Neural crest cell (in vitro differentiated cells): ENCODE measurements at places on chromosomes 2 and 18.

GRCh38 chr18:76955524-76956170 lies 133.3 kb downstream of the ZNF236 start:
- DNase-seq: no peak

- DNase-seq: no peak
Observed at GRCh38 chr2:196598412-196598811, 41.1 kb upstream of the CCDC150 start.

GRCh38 chr2:13682540-13683272 lies 949.8 kb upstream of the LRATD1 start:
- DNase-seq: no peak

DNA sequence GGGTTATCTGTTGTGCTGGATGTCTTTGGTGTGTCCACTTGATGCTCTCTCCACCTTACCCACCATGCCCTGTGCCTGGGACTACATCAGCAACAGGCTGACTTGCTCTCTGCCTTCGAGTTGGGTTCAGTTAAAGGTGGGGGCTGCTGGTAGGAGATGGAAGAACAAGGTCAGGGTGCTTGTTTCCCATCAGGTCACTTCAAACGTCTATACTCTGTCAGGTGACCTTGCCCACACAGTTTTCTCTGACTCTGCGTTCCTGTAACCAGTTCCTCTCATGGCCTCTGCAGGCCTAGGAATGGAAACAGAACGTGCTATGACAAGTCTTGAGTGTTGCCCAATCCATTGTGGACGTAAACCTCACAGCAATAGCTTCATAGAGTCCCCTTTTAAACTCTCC lies 38.4 kb upstream of the PAPOLG start:
- no peak for DNase-seq
